Posterior vena cava (tissue), 2 donors: ENCODE measurements at places on chromosomes 7 and 10. TPM values are rescaled to one million over a fixed set of nuclear protein-coding genes. Genes with fewer than 3 reads are reported as not detected.

GRCh38 chr7:95649546-95649945, 53.2 kb upstream of the PDK4 start:
- no peak for DNase-seq

NPC1L1 gene
- total RNA-seq, result 0.23 TPM

DNA sequence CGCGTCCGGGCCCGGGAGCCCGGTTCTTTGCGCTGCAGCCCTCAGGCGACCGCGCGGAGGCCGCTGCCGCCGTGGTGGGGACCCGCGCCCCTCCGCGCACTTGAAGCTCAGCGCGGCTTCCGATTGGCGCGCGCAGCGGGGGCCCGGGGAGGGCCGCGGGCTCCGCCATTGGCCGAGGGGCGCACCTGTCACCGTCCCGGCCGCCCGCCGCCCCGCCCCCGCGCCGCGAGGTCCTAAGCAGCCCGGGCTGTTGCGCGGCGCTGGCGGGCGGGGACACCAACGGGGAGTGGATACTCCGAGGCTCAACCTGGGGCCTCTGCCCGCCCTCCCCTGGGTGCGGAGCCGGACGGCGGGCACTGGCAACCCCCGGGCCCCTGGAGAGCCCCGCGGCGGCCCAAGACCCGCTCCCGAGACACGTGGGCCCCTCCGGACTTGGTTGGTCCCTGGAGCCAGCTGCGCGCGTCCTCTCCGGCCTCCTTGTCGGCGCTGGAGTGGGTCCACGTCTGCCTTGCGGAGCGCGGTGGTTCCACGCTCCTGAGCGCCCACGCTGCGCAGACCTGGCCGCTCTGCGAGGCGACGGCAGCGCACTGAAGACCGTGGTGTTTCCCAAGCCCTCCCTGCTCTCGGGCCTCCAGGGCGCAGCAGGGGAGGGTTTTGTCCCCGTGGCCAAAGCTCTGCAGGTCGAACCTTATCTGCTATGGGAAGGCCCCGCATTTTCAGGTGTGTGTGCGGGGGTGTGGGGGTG, at the start of gene MNX1:
Gene MNX1 (minus strand): TSS at position 76 of the 745 bp plus-strand sequence. CDS start 313 bp downstream, outside the sequence.
- no peak for DNase-seq

DNA sequence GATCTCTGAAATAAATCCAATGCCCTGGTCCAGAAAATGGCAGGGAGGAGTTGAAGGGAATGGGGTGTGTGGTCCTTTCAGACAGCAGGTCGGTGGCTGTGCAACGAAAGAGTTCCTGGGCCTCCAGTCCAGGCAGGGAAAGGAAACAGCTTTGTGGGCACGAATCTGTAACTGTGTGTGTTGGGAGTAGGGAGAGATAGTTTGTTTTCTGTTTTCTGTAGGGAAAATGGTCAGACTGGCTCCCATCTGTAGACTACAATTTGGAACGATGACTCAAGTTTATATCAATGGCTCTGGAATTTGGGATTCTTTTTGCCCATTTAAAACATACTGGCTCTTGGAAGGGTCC, 2.6 kb upstream of the HOXA9 start:
- DNase-seq, result no peak

HPSE2 gene
- total RNA-seq, result not detected

PNLIPRP3 gene
- total RNA-seq, result not detected
